Cardiac fibroblast (primary cell): ENCODE measurements at places on chromosomes 2 and 18.
A peak's percentile ranks its signal among the peaks of the same experiment; 100 is the strongest.

DNA sequence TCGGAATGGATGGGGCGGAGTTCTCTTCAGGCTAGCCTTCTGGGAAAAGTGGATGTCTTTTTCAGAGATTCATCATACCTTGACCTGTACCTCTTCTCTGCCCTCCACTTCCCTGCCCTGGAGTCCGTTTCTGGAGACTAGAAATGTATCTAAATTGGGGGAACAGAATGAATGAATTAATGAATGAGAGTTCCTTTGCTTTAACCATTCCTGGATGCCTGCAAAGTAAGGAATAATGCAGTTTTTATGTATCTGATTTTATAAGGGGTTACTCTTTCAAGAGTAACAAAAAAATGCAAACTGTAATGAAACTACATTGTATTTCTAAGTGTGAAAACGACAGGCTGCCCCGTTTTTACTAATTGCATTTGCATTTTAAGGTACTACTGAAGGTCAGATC, 2.0 kb downstream of the SOWAHC start:
- DNase-seq = no peak

DNA sequence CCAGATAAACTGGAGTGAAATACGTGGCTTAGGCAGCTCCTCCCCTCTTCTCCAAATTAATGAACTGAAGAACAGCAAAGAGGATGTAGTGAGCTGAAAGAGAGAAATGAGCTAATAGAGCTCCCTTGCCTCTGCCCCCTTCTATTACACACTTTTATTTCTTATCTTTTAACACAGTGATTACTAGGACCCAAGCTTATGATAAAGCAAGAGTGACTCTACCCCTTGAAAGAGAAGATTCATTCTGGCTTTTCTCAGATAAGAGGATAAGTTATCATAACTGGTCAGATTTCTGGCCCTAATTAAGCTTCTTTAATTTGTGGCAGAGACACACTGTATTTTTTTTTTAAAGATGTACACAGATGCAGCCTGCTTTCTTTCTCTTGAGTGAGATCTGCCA, 102.2 kb downstream of the MSTN start:
- no peak for DNase-seq

DNA sequence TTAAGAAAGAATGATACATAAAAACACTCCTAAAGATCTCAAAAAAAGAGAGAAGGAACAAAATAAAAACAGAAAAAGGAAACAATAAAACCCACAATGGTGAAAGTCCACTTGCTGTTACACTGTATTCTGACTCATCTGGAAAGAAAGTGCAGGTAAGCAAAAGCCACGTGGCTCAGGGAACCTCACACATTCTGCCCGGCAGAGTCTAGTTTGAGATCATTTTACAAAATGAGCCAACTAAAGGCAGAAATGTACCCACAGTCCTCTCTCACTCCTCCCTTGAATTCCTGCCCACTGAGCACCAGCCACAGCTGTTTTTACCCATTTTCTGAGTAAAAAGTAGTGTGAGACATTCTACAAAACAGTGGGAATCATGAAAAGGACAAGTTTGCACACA, 10.0 kb downstream of the KCNH7 start:
- no peak for DNase-seq

DNA sequence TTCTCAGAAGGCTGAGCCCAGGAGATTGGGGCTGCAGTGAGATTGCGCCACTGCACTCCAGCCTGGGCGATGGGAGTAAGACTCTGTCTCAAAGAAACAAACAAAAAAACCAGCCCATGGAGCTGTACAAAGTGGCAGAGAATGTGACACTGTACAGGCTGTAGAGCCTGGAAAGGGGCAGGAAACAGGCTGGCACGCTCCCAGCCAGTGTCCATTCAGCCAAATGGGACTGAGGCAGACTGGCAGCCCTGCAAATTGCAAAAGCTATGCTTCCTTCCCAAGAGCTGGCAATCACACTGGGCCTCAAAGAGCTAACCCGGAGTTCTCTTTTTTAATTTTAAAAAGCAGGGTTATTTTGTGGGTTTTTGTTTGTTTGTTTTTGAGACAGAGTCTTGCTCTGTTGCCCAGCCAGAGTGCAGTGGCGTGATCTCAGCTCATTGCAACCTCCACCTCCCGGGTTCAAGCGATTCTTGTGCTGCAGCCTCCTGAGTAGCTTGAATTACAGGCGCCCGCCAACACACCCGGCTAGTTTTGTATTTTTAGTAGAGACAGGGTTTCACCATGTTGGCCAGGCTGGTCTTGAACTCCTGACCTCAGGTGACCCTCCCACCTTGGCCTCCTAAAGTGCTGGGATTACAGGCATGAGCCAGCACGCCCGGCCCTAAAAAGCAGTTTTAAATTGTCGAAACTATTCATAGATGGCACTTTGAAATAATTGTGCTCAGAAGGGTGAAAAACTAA, 42.8 kb downstream of the SCRN3 start:
- no peak for DNase-seq

GRCh38 chr2:64426183-64426952, 27.6 kb upstream of the LGALSL start:
- DNase-seq = peak; percentile 43

DNA sequence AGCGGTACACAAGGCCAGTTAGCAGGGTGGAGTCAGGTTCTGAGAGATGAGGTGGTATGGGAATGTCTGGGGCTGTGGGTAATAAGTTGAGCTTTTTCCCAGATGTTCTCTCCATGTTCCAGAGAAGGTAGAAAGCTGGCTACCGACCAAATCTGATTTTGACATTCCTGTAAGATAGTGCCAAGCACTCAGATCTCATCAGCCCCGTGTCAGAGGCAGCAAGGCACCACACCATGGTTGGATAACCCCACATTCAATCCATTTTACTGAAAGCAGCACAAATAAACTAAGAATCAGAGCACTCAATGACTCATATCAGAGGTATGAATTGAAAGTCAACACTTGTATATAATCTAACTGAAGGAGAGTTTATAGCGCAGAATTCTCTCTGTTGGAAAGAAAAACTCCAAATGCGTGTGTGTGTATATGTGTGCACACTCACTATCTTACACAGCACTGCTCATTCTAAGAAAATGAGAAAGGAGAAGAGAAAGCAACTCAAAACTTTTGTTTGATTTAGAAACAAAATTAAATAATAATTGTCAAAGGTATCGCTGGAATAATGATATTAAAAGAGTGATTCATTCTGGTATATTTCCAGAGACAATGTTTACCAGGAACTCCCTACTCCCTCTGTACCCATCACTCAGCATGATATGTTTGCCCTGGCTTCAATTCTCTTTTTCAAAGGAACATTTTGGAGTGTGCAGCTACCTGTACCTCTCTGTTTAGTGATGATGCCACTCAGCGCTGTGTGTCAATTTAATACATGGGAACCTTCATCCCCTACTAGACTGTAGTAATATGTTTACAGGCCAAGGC, 375.1 kb upstream of the ID2 start:
- DNase-seq = no peak

DNA sequence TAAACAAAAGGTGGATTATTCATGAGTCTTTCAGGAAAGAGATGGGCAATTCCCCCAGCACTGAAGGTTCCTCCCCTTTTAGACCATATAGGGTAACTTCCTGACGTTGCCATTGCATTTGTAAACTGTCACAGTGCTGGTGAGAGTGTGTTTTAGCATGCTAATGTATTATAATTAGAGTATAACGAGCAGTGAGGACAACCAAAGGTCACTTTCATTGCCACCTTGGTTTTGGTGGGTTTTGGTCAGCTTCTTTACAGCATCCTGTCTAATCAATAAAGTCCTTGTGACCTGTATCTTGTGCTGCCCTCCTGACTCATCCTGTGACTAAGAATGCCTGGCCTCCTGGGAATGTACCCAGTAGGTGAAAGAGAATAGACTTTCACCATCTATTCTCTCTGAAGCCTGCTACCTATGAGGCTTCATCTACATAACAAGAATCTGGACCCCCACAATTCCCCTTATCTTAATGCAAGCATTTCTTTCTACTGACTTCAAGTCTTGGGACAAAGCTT, 148.7 kb downstream of the CABLES1 start:
- peak; percentile 21 for DNase-seq

GRCh38 chr2:116317111-116317510, 1497.4 kb upstream of the DDX18 start:
- no peak for DNase-seq

- DNase-seq = peak; percentile 31
Observed at GRCh38 chr2:199484927-199485326, 27.2 kb upstream of the SATB2 start.

DNA sequence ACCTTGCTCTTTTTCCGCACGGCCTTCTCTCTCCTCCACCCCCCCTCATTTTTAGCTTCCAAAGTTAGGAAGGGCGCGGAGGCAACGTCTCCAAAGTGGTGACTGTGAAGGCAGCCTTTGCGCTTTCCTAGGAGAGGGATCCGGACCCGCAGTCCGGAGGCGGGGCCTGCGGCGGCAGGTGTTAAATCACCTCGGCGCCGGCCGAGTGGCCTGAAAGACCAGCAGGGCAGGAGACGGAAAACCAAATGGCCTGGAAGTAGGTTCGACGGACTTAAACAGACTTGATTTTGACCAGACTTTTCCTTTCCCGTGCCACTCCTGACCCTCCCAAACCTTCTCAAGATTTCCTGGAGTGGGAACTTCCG, 615 bp downstream of the GORASP2 start:
- peak; percentile 39 for DNase-seq

GRCh38 chr2:46116150-46116549, 181.1 kb upstream of the EPAS1 start:
- no peak for DNase-seq

- DNase-seq = no peak
Observed at GRCh38 chr18:76463872-76464271, 31.2 kb downstream of the ZNF516 start.

DNA sequence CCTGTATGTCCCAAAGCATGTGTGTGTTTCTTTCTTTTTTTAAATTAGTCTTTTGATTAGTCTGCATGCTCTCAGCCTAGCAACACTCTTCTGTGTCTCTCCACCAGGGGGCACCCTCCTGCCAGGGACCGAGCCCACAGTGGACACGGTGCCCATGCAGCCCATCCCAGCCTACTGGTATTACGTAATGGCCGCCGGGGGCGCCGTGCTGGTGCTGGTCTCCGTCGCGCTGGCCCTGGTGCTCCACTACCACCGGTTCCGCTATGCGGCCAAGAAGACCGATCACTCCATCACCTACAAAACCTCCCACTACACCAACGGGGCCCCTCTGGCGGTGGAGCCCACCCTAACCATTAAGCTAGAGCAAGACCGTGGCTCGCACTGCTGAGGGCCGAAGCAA, 93.8 kb downstream of the NRP2 start:
- DNase-seq = no peak

- DNase-seq = no peak
Observed at GRCh38 chr2:209005371-209005770, 418.5 kb upstream of the MAP2 start.

GRCh38 chr2:19036091-19036490, 322.3 kb downstream of the OSR1 start:
- DNase-seq = no peak

DNA sequence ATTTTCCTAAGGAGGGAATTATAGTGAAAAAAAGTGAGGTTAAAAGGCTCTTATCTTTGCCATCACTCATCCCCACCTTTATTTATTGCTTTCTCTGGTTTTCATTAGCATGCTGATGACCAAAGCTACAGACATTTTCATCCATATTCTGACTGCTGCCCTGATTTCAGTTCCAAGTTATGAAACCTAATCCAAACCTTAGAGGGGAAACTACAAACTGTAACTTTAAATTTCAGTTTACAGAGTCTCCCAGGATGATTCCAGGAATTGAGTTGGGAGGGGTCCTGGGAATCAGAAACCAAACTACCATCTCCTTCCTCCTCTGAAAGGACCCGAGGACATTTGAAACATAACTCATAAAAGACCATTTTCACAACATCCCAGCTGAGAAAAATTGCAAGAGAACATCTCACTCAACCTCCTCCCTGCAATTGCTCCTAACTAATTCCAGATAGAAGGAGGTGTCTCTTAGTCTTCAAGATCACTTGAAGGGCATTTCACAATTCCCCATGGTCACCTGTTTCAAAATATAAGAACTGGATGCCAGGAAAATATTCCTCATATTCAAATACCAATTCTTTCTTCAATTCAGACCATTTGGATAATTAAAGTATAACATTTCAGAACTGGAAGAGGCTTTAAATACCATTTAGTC, 520.6 kb downstream of the TNS1 start:
- no peak for DNase-seq
